SIG-M5 (cell line): ENCODE measurements at places on chromosomes 7 and 10.

GRCh38 chr10:99912041-99912440 lies 97.7 kb downstream of the DNMBP start:
- DNase-seq: no peak

DNA sequence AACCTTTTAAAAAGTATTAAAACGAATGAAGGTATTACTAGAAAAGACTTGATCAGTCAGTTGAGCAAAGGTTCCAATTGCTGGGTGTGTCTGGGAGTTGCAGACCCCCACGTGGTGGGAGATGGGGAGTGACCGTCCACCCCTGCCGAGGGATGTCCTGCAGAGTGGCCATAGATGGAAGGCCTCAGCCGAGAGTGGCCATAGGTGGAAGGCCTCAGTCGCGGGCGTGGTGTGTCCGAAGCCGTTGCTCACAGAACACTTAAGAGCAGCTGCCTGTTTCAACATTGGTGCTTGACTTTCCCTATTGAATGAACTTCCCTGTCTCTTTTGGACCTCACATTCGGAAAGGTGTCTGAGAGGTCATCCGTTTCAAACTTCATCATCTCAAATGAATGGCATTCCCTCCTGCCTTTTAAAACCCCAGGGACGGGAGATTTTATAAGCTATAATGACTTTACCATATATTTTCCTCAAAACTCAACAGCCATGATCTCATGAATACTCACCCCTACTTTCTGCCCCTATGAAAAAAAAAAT lies 69.4 kb downstream of the CAMK1D start:
- no peak for DNase-seq

- no peak for DNase-seq
Measured at GRCh38 chr10:110803239-110803749, 68.4 kb upstream of the PDCD4 start.

GRCh38 chr7:82945480-82945879 lies 217.2 kb downstream of the PCLO start:
- DNase-seq: no peak

GRCh38 chr7:75813084-75813483 lies 522 bp downstream of the CCL24 start:
- no peak for DNase-seq

- DNase-seq: no peak
Measured at GRCh38 chr7:30464231-30464671, 14.3 kb downstream of the NOD1 start.

- DNase-seq: no peak
Measured at GRCh38 chr7:13979671-13980435, 9.6 kb downstream of the ETV1 start.

GRCh38 chr10:44761076-44761475 lies 150.1 kb upstream of the TMEM72 start:
- DNase-seq: no peak

DNA sequence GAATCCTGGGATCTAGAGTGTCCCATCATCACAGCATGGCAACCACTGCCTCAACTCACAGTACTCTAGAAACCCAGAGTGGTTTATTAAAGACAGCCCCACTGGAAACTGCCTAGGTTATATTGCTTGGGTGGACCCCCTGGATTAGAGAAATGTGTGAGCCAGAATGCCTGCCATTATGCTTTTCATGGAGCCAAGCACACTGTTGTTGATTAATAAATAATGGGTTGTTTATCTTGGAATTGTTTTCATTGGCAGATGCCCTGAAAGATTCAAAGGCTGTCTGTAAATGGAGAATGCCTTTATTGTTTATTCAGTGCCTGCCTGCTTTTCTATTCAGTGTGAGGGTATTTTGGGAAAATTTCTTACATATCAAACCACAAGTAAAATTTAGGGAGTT lies 52.1 kb downstream of the GNAI1 start:
- no peak for DNase-seq

- DNase-seq: no peak
Measured at GRCh38 chr10:75525067-75525466, 93.6 kb downstream of the LRMDA start.

GRCh38 chr7:29609162-29610037 lies 45.8 kb downstream of the PRR15 start:
- DNase-seq: no peak

- DNase-seq: no peak
Measured at GRCh38 chr10:23373156-23373555, 28.6 kb upstream of the C10orf67 start.

GRCh38 chr7:73537051-73537450 lies 15.0 kb upstream of the BAZ1B start:
- no peak for DNase-seq

DNA sequence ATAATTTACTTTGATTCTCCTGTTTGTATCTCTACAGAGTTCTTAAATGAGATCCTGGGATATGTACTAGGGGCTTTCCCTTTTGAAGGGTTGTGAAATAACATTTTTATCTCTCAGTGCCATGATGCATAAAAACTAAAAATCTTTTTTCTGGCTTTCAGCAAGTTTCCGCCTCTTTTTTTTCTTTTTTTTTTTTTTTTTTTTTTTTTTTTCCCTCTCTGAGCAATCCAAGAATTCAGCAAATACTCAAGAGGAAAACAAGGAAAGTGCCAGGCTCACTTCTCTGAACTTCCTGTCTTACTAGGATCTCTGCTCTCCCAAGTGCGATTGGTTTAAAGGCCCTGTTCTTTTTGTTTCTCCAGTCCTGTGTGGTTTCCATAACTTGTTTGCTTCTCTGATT lies 79.9 kb downstream of the HYCC1 start:
- no peak for DNase-seq

- no peak for DNase-seq
Measured at GRCh38 chr7:157129907-157130460, 8.7 kb upstream of the UBE3C start.

GRCh38 chr10:29408847-29409240 lies 120.0 kb downstream of the LYZL1 start:
- no peak for DNase-seq

GRCh38 chr7:12759151-12759550 lies 71.7 kb downstream of the ARL4A start:
- DNase-seq: no peak

DNA sequence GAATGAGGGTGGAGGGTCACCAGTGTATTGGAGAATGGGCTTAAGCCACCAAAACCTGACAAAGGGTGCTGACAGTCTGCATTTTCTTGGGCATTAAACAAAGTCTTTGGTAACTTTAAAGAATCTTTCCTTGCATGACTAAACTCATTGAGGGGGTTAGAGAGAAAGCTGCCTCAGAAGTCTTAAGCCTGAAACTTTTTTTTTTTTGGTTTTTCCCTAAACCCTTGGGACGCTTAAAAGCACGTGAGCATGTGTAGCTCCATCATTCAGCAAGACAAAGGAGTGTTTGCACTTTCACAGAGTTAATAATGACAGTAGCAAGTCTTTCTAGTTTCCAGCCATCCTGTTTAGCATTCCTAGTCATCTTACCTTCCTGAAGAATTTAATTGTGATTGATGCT lies 110.7 kb downstream of the LRMDA start:
- DNase-seq: no peak

- no peak for DNase-seq
Measured at GRCh38 chr10:123561141-123561440, 105.1 kb upstream of the GPR26 start.

GRCh38 chr10:130363899-130364445 lies 227.8 kb downstream of the GLRX3 start:
- no peak for DNase-seq

GRCh38 chr10:5449823-5450222 lies 37.5 kb downstream of the NET1 start:
- DNase-seq: no peak

- DNase-seq: no peak
Measured at GRCh38 chr10:8596929-8597472, 542.5 kb downstream of the GATA3 start.

- DNase-seq: no peak
Measured at GRCh38 chr10:63720676-63721075, 199.5 kb downstream of the REEP3 start.

DNA sequence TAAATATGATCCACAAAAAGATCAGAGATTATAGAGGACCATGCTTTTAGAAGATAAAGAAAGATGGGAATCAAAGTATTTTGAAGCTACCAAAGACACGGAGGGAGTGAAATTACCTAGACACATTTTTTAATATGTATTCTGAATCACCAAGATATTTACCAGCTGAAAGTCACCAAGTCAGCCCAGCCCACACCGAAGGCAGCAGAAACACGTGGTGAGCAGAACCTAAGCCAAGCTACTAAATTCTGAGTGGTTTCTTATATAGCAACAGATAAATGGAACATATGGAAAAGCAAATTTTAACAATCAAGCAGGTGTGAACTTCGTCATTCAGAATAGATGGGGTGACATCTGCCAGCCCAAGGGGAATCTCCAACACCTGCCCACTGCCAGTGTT lies 134.7 kb upstream of the AKR1E2 start:
- no peak for DNase-seq

DNA sequence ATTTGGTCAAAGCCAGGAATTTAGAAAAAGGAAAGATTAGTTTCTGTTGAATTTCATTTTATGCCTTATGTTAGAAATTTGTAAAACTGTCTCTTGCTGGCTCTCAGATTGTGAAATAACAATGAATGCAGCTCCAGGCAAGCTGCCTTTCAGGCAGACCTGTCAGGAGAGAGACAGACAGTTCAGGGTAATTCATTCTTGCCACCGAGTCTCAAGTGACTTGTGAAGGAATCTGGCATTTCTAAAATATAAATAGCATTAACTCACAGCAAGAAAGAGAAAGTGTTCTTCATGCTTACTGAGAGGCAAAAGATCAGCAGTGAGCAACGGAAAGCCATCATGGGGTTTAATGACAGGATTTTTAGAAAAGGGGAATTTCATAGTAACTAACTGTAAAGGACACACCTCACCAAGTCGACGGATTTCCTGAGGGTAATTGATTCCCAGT lies 442.3 kb upstream of the AKR1E2 start:
- DNase-seq: no peak
